ENCODE measurements at places on chromosomes 12 and 14. TPM values are rescaled to one million over a fixed set of nuclear protein-coding genes. Genes with fewer than 3 reads are reported as not detected.

DNA sequence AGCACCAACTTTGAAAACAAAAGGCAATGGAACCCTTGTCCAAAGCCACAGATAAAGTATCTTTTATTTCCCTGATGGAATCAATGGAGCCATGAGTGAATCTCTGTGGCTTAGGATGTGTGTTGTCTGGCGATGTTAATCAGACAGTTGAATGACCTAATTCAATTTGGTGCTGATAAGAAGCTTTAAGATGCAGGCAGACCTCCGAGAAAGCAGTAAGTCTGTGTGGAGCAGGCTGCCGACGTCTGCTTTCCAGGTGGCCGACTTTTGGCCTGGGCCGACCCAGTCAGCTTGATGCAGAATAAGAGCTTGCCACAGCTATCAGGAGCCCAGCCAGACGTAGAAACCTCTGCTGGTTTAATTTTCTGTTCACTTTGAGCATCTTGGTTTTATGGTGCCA is 21.1 kb upstream of the TMEM132C start:
- H3K27ac ChIP-seq = no peak overlapping the region
- no peaks in the 10 kb centered on the region for H3K27me3 ChIP-seq
- H3K4me3 ChIP-seq = no peak overlapping the region
- no peaks in the 10 kb centered on the region for H3K4me1 ChIP-seq
- H3K36me3 ChIP-seq = no peaks in the 10 kb centered on the region

Gene FGF6
- not detected for total RNA-seq

Gene KLRK1
- 1.5 TPM for total RNA-seq

Gene LRIG3
- 11.4 TPM for total RNA-seq

Gene ADSS1
- 41.1 TPM for total RNA-seq

All from right lobe of liver (tissue), 6 donors.